DMS53 (cell line): ENCODE measurements at places on chromosomes 6 and 20.

GRCh38 chr6:83709748-83710050 lies 798 bp upstream of the SNAP91 start:
- DNase-seq: peak; percentile 26

DNA sequence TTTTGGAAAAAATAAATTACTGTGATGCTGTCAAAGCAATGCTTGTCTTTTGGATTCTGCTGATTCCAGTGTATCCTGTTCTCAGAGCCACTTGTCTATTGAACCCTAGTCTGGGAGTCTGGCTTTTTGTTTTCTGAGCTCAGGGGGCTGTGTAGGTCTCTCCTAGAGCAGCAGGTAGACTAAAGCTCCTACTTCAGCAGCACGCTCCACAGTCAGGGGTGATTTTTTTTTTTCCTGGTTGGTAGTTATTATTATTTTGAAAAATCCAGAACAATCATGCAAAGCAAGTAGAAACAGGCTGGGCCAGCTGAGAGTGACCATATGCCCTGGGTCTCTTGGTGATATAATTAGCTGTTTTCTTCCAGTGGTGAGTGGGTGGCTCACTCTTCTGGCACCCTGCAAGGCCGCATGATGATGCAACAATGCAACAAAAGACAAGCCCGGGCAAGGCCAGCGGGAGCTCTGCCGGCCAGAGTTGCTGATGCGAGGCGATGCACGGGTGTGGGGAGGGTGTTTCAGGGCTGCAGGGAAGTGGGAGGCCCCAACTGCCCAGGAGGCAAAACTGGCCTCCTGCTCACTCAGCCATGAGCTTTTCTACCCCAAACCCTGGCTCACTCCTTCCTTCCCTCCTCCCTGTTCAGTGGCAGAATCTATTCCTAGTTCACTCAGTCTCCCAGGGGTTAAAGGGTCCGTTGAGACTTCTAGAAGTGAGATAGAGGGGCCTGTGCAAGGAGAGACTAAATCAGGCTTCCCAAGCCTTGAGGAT lies 11.5 kb upstream of the CDKN1A start:
- peak; percentile 82 for DNase-seq

DNA sequence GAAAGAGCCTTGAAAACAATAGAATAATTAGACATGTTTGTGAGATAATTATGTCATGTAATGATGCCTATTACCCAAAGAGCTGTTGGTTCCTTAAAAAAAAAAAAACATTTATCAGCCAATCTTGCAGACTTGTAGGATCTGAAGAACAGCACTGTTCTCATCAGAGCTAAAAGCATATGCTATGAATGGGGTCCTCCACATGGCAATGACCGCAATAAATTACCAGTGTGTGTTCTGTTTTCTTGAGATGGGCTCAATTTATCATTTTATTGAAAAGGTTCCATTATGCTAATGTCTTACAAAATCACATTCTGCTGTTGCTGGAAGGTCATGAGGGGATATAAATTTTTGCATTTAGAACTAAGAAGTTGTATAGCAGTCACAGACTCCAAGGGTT lies 484.7 kb downstream of the PRKN start:
- no peak for DNase-seq

GRCh38 chr20:52708137-52708536 lies 264.0 kb upstream of the TSHZ2 start:
- no peak for DNase-seq

GRCh38 chr20:59583428-59584277 lies 20.7 kb upstream of the PHACTR3 start:
- no peak for DNase-seq

GRCh38 chr20:43243672-43244269 lies 54.1 kb upstream of the PTPRT start:
- DNase-seq: peak; percentile 44

GRCh38 chr20:19603376-19603750 lies 154.7 kb upstream of the RIN2 start:
- peak; percentile 83 for DNase-seq

DNA sequence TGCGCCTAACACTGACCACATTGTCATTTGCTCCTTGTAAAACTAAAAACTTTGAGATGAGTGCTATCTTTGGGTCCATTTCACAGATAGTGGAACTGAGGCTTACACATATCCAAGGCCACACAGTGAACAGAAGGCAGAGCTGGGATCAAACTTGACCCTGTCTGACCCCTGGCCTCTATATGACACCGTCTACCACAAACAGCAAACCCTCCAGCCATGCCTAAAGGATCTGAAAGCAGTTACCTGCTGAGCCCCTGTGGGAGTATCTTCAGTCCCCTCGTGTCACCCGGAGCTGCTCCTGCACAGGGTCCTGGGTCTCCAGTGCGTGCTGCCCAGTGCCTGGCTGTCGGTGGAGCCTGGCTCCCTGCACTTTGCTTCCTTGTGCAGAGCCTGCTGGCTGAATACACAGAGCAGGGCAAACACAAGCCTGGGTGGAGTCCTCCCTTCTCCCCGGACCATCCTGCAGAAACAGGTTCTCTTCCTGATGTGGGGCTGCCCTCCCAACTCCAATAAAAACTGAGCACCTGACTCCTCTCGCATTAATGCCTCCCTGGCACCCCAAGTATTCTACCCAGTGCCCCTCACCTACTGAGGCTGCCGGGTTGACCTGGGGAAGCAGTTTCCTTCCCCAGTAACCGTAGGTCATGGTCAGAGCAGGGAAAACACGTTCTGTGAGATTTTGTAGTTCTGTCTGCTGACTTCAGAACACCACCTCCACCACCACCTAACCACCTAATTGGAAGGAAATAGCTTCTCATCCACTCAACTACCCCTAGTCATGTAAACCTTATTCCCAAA lies at the start of gene BCAS1:
Gene BCAS1 (minus strand): TSS at position 408 of the 801 bp plus-strand sequence. CDS start 11,876 bp downstream, outside the sequence.
- peak; percentile 77 for DNase-seq

DNA sequence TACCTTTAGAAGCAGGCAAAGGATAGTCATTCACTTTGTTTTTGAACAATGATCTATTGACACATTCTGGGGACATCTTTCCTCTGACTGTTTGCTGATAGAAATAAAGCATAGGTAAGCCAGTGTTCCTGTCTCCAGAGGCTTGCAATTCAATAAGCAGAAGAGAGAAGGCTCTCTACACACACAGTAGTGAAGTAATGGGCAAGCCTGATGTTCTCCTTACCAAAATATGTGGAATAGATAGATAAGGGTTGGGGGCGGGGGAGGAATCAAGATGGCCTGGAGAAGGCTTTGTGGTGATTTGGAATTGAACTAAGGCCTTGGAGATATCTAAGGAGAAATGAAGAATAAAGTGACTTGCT lies 27.3 kb downstream of the PAQR8 start:
- peak; percentile 50 for DNase-seq

DNA sequence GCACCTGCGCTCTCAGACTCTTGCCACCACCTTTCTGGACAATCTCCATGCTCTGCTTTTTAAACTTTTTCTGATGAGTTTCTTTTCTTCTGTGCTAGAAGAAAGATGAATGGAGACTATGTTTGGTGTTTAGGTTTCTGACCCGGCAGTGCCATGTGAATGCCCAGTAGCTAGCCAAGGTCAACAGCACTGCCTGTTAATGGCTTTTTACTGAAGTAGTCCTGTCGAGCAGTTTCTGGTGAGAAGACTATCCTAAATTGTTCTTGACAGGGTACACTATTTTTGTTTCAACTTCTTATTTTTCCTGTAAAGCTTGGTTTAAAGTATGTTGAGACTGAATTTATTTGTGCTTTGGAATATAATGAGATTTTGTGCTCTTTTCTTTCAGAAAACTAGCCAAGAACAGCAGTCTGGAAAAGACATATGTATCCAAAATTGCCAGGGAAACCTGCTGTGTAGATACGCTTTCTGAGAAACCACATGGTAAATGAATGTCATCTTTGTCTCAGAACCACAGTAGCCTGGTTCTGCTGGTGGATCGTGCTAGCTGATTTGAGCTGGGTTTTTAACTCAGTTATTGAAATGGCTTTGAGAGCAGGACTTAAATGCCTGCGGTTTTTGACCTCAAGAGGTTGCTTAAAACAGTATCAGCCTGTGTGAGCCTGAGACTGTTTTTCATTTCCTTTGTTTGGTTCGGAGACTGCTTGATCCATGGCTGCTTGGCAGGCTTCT lies 48.1 kb downstream of the KCNS1 start:
- DNase-seq: no peak

DNA sequence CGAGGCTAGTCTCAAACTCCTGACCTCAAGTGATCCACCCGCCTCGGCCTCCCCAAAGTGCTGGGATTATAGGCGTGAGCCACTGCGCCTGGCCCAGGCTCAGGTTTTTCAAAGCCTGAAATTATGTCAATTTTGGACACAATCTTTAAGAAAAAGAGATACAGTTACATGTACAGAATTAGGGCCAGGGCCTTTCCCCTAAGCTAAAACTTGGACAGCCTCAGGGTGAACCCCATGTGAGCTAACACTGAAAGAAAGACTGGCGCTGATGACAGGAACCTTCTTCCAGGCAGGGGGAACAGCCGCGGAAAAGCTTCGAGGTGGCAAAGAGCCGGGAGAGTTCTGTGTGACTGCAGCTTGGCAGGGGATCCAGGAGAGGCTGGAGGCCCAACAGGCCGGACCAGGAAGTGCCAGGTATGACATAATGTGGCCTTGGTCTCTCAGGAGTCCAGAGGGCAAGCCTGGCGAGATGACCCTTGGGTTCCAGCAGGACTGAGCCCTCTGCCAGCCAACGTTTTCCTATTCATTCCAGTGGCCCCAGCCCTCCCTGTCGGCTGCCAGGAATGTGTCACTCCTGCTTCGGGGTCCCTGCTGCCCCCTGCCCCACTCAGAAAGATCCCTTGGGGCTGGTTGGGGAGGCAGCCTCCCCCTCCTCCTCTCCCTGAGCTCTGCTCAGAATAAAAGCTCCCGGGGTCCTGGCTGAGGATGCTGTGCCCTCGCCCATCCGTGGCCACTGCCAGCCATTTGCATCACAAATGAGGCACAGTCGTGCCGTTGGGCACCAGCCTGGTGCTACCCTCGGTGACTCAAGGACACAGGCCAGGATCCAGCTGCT lies 37.3 kb downstream of the RBM38 start:
- DNase-seq: no peak

DNA sequence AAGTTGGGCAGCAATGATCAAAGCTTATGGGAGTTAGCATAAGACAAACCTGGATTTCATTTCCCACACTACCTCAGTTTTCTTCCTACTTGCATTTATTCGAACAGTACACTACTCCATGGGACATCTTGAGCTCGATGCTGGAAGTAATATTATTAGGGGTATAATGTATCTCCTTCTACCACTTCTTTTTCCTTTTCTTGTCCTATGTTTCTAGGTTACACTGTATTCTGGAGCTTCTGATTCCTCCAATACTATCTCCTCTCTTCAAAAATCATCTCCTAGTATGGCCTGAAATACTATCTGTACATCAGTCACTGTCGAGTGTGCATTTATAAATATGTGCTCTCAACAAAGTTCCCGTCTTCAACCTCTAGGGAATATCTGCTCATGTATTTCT lies 124.4 kb downstream of the MAP7 start:
- no peak for DNase-seq

GRCh38 chr6:166763606-166764472 lies 136.8 kb upstream of the RPS6KA2 start:
- no peak for DNase-seq

- no peak for DNase-seq
Observed at GRCh38 chr20:38905375-38905774, 20.8 kb upstream of the FAM83D start.

- no peak for DNase-seq
Observed at GRCh38 chr6:121855521-121855920, 420.1 kb downstream of the GJA1 start.

- DNase-seq: no peak
Observed at GRCh38 chr20:23157734-23158133, 71.6 kb upstream of the CD93 start.
